ENCODE measurements at places on chromosomes 12 and 14. TPM values are rescaled to one million over a fixed set of nuclear protein-coding genes. Genes with fewer than 3 reads are reported as not detected.

The TPH2 gene
- not detected for total RNA-seq

The GALNT9 gene
- not detected for total RNA-seq

The VAMP1 gene
- total RNA-seq = 1.7 TPM

The PRB4 gene
- not detected for total RNA-seq

DNA sequence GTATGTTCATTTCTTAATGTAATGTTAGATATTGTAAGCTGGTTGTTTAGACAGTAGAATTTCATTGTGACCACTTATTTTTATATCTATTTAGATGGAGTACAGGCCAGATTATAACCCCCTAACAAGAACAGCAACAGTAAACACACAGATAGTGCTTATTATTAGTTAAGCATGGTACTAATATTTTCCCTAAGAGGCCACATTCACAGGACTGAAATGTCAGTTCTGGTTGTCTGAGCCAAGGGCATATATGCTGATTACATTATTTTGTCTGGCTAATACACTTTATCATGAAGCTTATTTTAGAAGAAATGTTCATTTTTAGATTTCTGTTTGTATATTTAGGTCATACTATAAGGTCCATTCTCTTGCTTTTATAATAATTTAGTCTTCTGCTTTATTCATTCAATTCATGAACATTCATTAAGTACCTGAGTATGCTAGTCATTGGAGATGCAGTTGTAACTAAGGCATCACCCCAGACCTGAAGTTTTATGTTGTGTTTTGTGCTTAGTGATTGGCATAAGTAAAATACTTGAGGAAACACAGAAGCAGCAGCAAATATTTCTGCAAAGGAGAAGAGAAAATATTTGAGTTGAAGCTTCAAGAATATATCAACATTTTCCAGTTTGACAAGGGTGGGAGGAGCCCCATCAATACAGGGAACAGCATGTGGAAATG, 413.7 kb downstream of the RAD51B start:
- H3K27me3 ChIP-seq = no peaks in the 10 kb centered on the region
- no peak overlapping the region for H3K4me3 ChIP-seq
- no peak for DNase-seq

DNA sequence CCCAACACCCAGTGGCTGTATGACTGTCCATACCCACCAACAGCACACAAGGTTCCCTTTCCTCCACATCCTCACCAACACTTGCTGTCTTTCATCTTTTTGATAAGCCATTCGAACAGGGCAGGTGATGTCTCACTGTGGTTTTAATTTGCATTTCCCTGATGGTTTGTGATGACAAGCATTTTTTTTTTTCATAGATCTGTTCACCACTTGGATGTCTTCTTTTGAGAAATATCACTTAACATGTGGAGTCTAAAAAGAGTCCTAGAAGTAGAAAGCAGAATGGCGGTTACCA, 198.1 kb upstream of the DIO3 start:
- H3K4me1 ChIP-seq = no peaks in the 10 kb centered on the region
- peaks cover 7% of the 10 kb centered on the region for H3K27me3 ChIP-seq
- DNase-seq = no peak
- H3K4me3 ChIP-seq = no peak overlapping the region

DNA sequence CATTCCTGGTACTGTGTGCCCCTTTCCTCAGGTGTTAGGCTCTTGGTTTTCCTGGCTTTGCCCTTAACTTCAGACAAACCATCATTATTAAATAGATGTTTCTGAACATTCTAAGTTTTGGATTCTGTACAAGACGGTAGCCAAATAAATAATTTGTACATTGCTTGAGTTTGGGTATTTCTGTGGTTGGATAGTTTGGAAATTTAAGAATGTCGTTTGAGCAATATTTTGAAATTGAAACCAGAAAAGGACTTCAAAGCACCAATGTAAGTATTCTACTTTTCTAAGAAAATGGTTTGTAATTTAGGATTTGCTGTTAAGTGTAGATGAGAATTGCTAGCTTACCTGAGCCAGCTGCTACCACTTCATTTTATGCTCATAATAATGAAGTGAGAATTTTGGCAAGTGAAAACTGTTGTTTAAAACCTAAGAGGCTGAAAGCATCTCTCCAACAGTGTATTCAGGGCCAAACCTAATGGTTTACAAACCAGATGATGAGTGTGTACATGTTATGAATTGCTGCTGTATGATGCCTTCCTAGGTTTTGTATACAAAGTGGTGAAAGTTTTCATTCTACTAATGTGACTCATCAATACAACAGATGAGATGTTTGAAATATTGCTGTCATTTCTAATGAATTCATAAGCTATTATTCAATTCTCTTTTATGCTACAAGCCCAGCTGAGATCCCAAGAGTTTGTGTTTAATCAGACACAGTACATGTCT, 181.5 kb upstream of the PRKD1 start:
- H3K4me3 ChIP-seq = no peak overlapping the region
- H3K27me3 ChIP-seq = no peaks in the 10 kb centered on the region
- no peaks in the 10 kb centered on the region for H3K36me3 ChIP-seq
- no peak overlapping the region for H3K27ac ChIP-seq
- DNase-seq = no peak

- no peak for DNase-seq
- H3K4me3 ChIP-seq = no peak overlapping the region
- no peaks in the 10 kb centered on the region for H3K36me3 ChIP-seq
- H3K27ac ChIP-seq = no peak overlapping the region
Measured at GRCh38 chr12:12035229-12035628, 35.5 kb upstream of the BCL2L14 start.

DNA sequence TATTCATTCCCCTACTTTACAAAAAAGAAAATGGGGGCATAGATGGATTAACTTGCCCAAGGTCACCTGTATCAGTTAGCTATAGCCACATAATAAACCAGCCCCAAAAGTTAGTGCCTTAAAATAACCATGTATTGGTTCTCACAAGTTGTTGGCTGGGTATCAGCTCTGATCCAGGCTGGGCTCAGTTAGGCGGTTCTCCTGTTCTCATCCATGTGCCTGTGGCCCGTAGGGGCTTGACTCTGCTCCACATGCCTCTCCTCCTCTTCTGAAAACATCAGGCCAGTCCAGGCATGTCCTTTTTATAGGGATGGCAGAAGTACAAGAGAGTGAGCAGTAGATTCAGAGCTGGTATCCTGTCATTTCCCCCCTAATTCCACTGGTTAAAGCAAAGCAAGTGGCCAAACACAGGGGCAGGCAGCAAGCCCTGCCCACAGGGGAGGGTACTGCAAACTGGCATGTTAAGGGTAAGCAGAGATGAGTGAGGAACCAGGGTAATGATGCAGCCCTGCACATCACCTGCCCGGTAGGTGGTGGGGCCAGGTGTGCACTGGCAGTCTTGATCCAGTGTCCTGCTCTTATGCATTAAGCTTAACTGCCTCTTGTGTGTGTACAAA, 47.9 kb upstream of the TUNAR start:
- H3K36me3 ChIP-seq = no peaks in the 10 kb centered on the region
- H3K4me1 ChIP-seq = no peaks in the 10 kb centered on the region
- no peak overlapping the region for H3K27ac ChIP-seq

DNA sequence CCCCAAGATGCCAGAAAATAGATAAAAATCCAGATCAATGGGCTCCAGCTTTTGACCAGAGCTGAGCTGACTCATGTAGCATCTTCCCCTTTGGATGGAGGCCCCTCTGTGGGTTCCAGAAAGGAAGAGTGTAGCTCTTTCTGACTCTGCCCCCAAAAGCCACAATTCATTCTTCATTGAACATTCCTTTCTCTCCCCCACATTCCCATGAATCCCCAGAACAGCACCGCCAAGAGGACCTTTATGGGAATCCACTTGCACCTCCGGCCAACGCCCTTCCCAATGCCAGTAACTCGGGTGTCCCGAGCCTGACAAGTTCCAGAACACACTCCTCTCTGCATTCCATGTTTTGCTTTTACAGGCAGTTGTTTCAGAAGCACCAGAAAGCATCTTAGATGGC, 210.6 kb upstream of the DIO3 start:
- no peaks in the 10 kb centered on the region for H3K4me1 ChIP-seq
- H3K4me3 ChIP-seq = no peak overlapping the region
- no peak overlapping the region for H3K27ac ChIP-seq
- no peaks in the 10 kb centered on the region for H3K36me3 ChIP-seq
- no peak for DNase-seq

DNA sequence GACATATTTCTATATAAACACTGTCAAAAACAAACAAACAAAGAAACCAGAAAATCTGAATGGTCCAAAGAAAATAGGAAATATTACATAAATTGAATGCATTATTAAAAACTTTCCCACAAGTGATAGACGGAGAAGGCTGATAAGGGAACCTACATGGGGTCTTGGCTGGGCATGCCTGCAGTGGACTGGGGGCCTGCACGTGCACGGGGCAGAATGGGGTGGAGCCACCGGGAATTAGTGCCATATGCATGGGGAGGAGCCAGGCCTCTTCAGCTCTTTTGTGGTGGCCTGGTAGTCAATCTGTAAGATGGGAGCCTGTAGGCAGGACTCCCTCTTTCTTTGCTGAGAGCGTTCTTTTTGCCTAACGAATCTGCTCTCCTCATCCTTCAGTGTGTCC, 1031.7 kb upstream of the FBXO33 start:
- H3K4me1 ChIP-seq = no peaks in the 10 kb centered on the region
- H3K36me3 ChIP-seq = no peaks in the 10 kb centered on the region
- H3K4me3 ChIP-seq = no peak overlapping the region
- no peak for DNase-seq

DNA sequence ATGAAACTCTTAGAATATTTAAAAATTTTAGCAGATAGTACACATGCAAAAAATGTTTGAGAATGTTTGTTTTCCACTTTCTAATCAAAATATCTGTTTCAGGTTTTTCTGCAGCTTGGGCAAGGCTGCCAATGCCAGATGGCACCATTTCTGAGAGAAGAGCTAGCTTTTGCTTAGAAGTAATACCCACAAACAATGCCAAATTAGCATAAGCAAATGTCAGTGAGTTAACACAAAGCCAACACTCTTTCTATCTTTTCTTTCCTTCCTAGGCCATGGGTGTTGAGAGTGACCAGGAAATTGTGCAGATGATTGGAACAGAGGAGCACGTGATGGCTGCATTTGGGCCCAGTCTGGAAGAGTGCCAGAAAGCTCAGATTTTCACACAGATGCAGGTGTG, 35.2 kb downstream of the POLR3B start:
- H3K27me3 ChIP-seq = no peaks in the 10 kb centered on the region
- H3K36me3 ChIP-seq = peaks cover 9% of the 10 kb centered on the region
- no peak overlapping the region for H3K4me3 ChIP-seq
- no peaks in the 10 kb centered on the region for H3K4me1 ChIP-seq
- DNase-seq = no peak
